Activated naive CD4-positive, alpha-beta T cell treated with anti-CD3 and anti-CD28 coated beads for 36 hours (primary cell): ENCODE measurements at places on chromosomes 12 and 14. TPM values are rescaled to one million over a fixed set of nuclear protein-coding genes. Genes with fewer than 3 reads are reported as not detected.

DNA sequence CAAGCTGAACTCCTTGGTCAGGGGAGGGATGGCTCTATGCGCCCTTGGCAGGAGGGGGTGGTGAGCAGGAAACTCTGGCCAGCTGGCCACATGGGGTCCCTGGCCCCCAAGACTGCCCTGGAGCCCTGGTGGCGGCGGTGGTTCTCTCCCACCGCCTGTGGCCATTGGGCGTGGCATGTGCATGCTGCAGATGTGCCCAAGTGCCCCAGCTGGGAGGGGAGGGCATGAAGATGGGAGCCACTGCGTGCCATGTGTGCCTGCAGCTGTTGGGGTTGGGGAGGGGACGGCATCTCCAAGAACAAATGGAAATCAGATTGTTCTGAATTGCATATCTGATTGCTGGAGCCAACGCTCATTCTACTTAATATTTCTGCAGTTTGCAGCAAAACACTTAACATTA is 115.7 kb upstream of the IGF1 start:
- no peaks in the 10 kb centered on the region for H3K36me3 ChIP-seq
- H3K27me3 ChIP-seq, result no peaks in the 10 kb centered on the region
- no peak overlapping the region for H3K27ac ChIP-seq
- no peak overlapping the region for H3K4me3 ChIP-seq
- DNase-seq, result no peak
- no peaks in the 10 kb centered on the region for H3K4me1 ChIP-seq

DNA sequence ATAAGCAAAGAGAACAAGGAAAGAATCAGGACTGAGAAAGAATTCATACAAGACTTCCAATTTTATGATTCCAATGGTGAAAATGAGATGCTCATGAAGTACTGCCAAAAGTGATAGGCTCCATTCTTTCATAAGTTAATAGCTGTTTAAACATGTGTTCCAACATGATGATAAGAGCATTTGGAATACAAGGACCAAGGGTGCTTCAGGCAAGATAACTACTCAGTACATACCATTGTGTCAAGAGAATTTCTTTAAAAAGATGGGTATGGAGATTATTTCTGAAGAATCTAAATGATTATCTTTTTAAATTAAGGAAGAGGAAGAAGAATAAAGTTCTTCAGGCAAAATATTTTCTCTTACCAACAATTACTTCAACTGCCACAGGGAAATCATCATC is 258.1 kb downstream of the MED13L start:
- no peak overlapping the region for H3K27ac ChIP-seq
- DNase-seq, result no peak
- no peaks in the 10 kb centered on the region for H3K27me3 ChIP-seq
- no peak overlapping the region for H3K4me3 ChIP-seq
- peaks cover 8% of the 10 kb centered on the region for H3K4me1 ChIP-seq

GRCh38 chr12:18446061-18446644 is 184.8 kb downstream of the PIK3C2G start:
- no peaks in the 10 kb centered on the region for H3K4me1 ChIP-seq
- no peak for DNase-seq
- no peak overlapping the region for H3K27ac ChIP-seq
- no peaks in the 10 kb centered on the region for H3K36me3 ChIP-seq
- no peaks in the 10 kb centered on the region for H3K27me3 ChIP-seq

Gene PTPRR
- total RNA-seq, result not detected

Gene SVOP
- not detected for total RNA-seq

Gene SYNDIG1L
- total RNA-seq, result not detected

- H3K27ac ChIP-seq, result peak overlapping the region; percentile 88
- DNase-seq, result peak; percentile 83
- H3K36me3 ChIP-seq, result peaks cover 50% of the 10 kb centered on the region
- H3K4me3 ChIP-seq, result peak overlapping the region; percentile 66
- peaks cover 70% of the 10 kb centered on the region for H3K4me1 ChIP-seq
Observed at GRCh38 chr12:113232840-113233585, 11.7 kb downstream of the TPCN1 start.

Gene KERA
- total RNA-seq, result not detected
